H1 (cell line): ENCODE measurements at places on chromosomes 5 and 9. TPM values are rescaled to one million over a fixed set of nuclear protein-coding genes. Genes with fewer than 3 reads are reported as not detected.

- no peak overlapping the region for H3K27ac ChIP-seq
- DNase-seq: no peak
- no peak overlapping the region for H3K4me3 ChIP-seq
- H3K4me1 ChIP-seq: no peaks in the 10 kb centered on the region
- H3K36me3 ChIP-seq: no peaks in the 10 kb centered on the region
These were observed 145.3 kb upstream of the SH3GL2 start for GRCh38 chr9:17433526-17433925.

DNA sequence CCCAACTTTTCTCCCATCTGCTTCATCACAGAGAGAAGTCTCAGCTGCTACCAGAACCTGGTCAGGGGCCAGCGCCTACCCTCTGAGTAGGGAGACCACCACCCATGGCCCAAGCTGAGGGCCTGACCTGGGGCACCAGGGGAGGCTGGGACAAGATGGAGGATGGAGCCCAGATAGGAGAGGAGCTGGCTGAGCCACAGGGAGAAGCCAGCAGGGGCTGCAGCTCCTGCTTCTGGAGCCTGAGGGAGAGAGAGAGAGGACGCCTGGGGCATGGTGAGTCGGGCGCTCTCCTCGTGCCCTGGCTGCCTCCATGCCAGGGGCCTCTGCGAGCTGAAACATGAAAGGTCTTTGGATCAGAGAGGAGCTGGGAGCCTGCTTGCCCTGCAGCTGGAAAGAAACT, 1.4 kb upstream of the FOXI1 start:
- DNase-seq: no peak
- H3K4me3 ChIP-seq: no peak overlapping the region
- H3K27me3 ChIP-seq: peaks cover 6% of the 10 kb centered on the region

- H3K4me3 ChIP-seq: no peak overlapping the region
- no peak for DNase-seq
- H3K27ac ChIP-seq: no peak overlapping the region
- H3K27me3 ChIP-seq: no peaks in the 10 kb centered on the region
These were observed 24.9 kb downstream of the FRMPD1 start for GRCh38 chr9:37675661-37676060.

ADAMTSL1 gene
- 0.84 and 0.90 TPM in 2 replicates for total RNA-seq

DNA sequence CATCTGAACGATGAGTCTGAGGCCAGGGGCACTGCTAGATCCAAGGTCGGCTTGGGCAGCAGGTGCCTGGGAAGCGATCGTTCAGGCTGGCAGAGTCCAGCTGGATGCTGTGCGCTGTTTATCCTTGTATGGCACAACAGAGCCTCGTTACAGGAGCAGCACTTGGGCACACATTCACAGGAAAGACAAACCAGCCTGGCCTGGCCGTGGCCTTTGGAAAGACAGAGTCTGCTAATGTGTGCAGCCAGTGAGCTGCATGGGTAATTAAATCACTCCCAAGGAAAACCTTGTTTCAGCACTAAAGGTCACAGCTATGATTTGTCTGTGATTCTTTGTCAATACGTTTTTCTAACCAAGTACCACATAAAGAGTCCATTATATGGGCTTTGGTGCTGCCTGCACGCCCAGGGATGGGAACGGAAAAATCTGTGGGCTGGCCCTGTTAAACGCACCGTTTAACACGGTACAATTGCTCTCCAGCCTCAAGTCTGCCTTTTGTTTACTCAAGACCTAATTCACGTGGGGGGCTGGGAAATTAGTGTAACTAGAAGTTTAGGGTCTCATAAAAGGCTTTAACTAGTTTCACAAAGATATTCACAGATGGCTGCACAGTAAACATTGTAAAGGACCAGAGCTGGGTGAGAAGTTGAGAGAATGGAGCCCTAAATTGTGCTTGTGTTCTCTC, 509.3 kb downstream of the KDM4C start:
- no peak overlapping the region for H3K4me3 ChIP-seq
- H3K4me1 ChIP-seq: no peaks in the 10 kb centered on the region
- no peaks in the 10 kb centered on the region for H3K36me3 ChIP-seq
- H3K27me3 ChIP-seq: no peaks in the 10 kb centered on the region
- no peak for DNase-seq

GRCh38 chr5:155148694-155149093, 135.1 kb downstream of the KIF4B start:
- no peak overlapping the region for H3K4me3 ChIP-seq
- no peaks in the 10 kb centered on the region for H3K27me3 ChIP-seq
- no peak for DNase-seq
- H3K27ac ChIP-seq: no peak overlapping the region

DNA sequence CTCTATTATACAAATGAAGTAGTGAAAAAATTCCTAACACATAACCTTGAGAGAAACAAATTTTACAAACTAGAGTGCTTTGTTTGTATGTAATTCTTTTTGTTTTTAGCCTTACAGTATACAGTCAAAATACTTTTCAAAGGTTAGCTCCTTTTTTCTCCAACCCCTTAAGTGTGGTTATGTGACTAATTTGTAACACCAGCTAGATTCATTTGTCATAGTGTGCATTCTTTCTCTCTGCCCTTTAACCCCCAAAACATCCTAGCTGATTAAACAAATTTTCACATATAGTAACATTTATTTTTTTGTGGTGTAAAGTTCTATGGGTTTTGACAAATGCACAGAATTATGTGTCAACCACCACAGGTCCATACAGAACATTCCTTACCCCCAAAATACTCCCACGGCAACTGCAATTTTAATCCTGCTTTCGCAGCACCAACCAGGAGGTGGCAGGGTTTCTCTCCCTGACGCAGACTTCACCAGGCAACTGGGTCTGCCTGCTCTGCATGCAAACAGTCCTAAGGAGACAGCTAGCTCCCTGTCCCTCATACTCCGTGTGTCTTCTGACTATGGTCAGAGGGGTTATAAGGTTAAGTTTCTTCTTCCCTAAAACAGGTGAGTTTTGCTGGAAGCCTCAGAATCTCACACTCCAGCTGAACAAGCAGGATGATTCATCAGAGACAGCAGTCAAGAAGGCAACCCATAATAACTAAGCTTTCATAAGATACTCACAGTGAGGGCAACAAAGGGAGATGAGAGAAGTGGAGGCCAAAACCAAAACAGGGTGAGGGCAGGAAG, 44.5 kb upstream of the NR5A1 start:
- H3K27me3 ChIP-seq: no peaks in the 10 kb centered on the region
- peak; percentile 78 for DNase-seq
- H3K4me3 ChIP-seq: no peak overlapping the region
- H3K36me3 ChIP-seq: 0 out of 2 replicates have a peak, but pooled peaks cover 3% of the 10 kb centered on the region
- H3K4me1 ChIP-seq: peaks cover 8% of the 10 kb centered on the region; the same call in 1 of the 2 replicates

DNA sequence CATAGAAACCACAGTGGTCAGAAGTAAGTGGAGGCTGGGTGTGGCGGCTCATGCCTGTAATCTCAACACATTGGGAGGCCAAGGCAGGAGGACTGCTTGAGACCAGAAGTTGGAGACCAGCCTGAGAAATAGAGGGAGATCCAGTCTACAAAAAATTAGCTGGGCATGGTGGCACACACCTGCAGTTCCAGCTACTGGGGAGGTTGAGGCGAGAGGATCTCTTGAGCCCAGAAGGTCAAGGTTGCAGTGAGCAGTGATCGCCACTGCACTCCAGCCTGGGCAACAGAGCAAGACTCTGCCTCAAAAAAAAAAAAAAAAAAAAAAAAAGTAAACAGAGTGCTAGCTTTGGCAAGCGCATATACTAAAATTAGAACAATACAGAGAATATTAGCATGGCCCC, 24.6 kb downstream of the AK8 start:
- peaks cover 12% of the 10 kb centered on the region for H3K4me1 ChIP-seq
- H3K27ac ChIP-seq: no peak overlapping the region
- DNase-seq: no peak
- H3K27me3 ChIP-seq: no peaks in the 10 kb centered on the region; the same call in 1 of the 2 replicates
- H3K4me3 ChIP-seq: no peak overlapping the region

DNA sequence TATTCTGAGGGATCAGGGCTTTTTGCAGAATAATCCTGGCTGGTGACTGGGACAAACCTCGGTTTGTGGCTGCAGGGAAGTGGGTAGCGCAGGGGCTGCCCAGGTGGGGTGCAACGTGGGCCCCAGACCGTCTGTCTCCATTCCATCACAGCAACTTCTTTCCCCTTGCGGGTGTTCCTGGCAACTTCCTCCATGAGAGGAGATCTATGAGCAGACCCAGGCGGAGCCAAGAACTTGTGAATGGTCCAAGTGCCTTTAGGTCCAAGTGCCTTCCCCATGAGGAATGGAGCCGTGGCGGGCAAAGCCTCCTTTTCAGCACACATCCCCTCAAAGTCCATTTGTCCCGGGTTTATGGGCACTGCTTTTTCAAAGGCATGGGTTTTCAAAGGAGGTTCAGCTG, 136.5 kb downstream of the PHF2 start:
- no peak overlapping the region for H3K4me3 ChIP-seq
- H3K27ac ChIP-seq: no peak overlapping the region
- H3K4me1 ChIP-seq: no peaks in the 10 kb centered on the region

ZNF454 gene
- total RNA-seq: 0.88 and 1.2 TPM in 2 replicates

- H3K27me3 ChIP-seq: no peaks in the 10 kb centered on the region
- no peak overlapping the region for H3K4me3 ChIP-seq
These were observed 1.4 kb upstream of the GM2A start for GRCh38 chr5:151251621-151252020.

- peak within 1 kb of the TSS; percentile 97 for H3K27ac ChIP-seq
- no peaks in the 10 kb centered on the region for H3K27me3 ChIP-seq
- peak; percentile 97 for DNase-seq
- no peaks in the 10 kb centered on the region for H3K4me1 ChIP-seq
- no peaks in the 10 kb centered on the region; the same call in 1 of the 2 replicates for H3K36me3 ChIP-seq
These were observed at the start of gene FAF2 for GRCh38 chr5:176447978-176448608. FAF2 (plus strand) TSS chr5:176448385; CDS start chr5:176448408, 23 bp downstream.

DNA sequence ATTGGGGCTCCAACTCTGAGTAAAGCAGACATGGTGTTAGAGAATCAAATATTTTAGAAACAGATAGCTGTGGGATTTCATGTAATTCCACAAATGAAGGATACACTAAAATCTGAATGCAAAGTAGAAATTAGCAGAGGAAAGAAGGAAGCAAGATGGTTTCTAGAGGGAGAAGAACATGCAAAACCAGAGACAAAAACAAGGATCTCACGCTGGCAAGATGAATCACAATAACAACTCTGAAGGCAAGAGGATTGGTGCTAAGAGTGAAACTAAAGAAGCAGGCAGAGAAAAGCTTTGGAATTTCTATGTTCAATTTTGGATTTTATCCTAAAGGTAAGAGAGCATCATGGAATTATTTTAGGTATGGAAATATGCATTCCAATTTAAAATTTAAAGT, 857.2 kb upstream of the COX7C start:
- no peaks in the 10 kb centered on the region for H3K27me3 ChIP-seq
- DNase-seq: no peak
- H3K4me3 ChIP-seq: no peak overlapping the region

GRCh38 chr9:110775724-110776123, 107.1 kb downstream of the MUSK start:
- H3K36me3 ChIP-seq: no peaks in the 10 kb centered on the region
- no peak overlapping the region for H3K4me3 ChIP-seq
- H3K27ac ChIP-seq: no peak overlapping the region

DNA sequence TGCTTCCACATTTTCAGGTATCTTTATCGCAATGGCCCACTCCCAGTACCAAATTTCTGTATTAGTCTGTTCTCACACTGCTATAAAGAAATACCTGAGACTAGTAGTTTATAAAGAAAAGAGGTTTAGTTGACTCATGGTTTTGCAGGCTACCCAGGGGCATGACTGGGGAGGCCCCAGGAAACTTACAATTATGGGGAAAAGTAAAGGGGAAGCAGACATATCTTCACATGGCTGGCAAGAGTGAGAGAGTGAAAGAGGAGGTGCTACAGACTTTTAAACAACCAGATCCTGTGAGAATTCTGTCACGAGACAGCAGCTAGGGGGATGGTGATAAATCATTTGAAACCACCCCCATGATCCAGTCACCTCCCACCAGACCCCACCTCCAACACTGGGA, 238.2 kb upstream of the DMAC1 start:
- no peaks in the 10 kb centered on the region for H3K4me1 ChIP-seq
- no peaks in the 10 kb centered on the region for H3K27me3 ChIP-seq
- no peaks in the 10 kb centered on the region for H3K36me3 ChIP-seq
- DNase-seq: no peak
- no peak overlapping the region for H3K27ac ChIP-seq
- H3K4me3 ChIP-seq: no peak overlapping the region

PCDHA1 gene
- total RNA-seq: 0.50 and 0.52 TPM in 2 replicates

- H3K36me3 ChIP-seq: no peaks in the 10 kb centered on the region
- no peaks in the 10 kb centered on the region for H3K27me3 ChIP-seq
- H3K4me1 ChIP-seq: no peaks in the 10 kb centered on the region; the same call in 1 of the 2 replicates
- DNase-seq: no peak
- no peak overlapping the region for H3K27ac ChIP-seq
- H3K4me3 ChIP-seq: no peak overlapping the region
These were observed 31.1 kb downstream of the DIRAS2 start for GRCh38 chr9:90611568-90611967.

DNA sequence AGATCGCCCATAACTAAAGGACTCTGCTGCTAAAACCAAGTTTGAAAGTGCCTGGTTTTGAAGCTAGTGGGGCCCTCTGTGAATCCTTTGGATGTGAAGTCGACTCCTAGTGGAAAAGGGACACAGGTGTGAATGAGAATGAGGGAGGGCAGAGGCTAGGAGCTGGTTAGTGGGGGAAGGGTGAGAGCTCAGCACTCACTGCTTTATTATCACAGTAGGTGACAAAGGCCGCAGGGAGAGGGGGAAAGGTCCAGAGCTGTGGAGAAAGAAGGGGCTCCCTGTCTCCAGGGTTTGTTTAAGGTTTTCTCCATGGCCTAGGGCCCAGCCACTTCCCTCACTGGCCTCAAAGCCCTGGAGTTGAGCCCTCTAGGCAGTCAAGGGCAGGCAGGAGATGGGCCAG, 3.5 kb downstream of the HDHD3 start:
- no peak overlapping the region for H3K27ac ChIP-seq

DNA sequence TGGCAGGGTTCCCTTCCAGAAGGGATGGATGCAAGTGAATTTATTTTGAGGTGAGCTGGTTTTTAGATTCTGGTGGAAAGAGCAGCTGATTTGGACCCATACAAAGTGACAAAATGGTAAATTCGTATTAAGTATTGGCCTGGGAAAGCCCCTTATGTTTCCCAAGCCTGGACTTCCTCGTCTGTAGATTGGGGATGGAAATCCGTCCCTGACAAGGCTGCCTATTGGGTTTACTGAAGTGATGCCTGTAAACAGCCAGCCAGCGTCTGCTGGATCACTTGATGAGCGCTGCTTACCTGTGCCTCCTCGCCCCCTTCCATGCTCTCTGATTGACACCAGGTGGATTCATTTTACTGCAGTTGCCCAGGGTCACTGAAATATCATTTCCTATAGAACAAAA, 233.8 kb downstream of the GADD45G start:
- H3K27me3 ChIP-seq: no peaks in the 10 kb centered on the region
- no peak overlapping the region for H3K4me3 ChIP-seq
- no peak overlapping the region for H3K27ac ChIP-seq
- peaks cover 1% of the 10 kb centered on the region; the same call in 1 of the 2 replicates for H3K4me1 ChIP-seq
- H3K36me3 ChIP-seq: no peaks in the 10 kb centered on the region
- no peak for DNase-seq
